ENCODE measurements at places on chromosomes 2 and 18.

DNA sequence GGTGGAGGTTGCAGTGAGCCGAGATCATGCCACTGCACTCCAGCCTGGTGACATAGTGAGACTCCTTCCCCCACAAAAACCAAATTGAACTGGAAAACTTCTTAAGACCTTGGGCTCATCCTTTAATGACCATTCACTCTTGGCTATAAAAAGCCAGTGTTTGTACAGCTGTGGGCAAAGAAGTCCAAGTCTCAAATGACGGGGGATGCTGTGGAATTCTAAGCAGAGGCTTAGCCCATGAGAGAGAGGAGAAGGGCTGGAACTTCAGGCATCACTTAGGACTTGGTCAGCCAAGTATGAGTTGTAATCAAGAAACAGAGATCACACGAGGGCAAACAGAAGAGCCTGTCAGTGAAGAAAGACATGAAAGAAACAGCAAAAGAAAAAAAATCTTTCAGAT is 79.3 kb upstream of the POU3F3 start:
- DNase-seq: no peak

DNA sequence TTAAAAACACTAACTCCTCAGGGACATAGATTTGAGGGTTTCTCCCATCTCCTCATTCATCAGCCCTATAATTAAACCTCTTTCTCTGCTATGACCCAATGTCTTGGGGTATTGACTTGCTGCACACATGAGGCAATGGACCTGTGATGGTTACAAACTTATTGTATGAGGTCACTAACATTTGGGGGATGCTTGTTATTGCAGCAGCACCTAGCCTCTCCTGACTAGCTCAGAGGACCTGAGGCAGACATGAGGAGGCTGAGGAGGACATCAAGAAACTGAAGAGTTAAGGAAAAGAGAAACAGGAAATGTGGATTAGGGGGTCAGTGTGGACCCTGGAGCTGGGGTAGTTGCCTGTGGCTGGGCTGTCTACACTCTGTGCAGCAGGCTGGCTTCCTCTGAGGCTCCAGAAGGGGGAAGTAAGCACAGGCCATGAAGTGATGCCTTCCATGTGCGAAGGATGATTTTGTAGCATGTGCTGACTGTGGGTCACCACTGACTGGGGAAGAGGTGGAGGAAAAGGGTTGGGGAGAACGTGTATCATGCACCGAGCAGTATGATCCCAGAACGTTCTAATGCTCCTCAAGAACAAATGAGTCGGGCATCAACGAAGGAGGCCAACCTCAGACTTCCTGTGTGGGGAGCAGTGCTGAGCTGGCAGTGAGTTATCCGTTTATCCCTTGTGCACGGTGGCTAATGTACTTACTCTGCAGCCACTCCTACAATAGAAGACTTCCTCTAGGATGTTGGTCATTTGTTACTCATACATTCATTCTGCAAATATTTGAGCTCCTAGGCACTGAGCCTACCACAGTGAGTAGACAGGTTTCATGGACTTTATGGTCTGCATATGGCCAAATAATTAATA is 42.1 kb upstream of the RFX8 start:
- DNase-seq: no peak

DNA sequence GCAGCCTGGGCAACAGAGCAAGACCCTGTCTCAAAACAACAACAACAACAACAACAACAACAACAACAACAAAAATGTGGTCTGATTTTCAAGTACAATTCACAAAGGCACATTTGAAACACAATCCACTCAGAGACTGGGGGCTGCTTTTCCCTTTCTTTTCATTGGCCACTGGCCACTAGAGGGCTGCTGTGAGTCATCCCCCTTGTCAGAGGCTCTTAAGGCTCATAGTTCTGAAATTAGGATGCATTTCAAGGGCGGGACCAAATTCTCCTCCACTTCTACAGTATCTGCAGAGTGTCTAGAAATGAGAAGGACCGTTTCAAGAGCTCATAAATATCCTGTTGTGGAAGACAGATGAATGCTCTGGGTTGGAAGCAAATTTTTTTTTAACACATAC is 285.4 kb downstream of the NRXN1 start:
- peak; percentile 37 for DNase-seq

GRCh38 chr2:210584834-210585233 is 28.4 kb downstream of the CPS1 start:
- DNase-seq: no peak

GRCh38 chr18:35344736-35345459 is 678 bp upstream of the ZNF24 start:
- DNase-seq: peak; percentile 8

Data from nephron progenitor cell (in vitro differentiated cells).